ENCODE measurements at places on chromosomes 6 and 20. TPM values are rescaled to one million over a fixed set of nuclear protein-coding genes. Genes with fewer than 3 reads are reported as not detected.

DNA sequence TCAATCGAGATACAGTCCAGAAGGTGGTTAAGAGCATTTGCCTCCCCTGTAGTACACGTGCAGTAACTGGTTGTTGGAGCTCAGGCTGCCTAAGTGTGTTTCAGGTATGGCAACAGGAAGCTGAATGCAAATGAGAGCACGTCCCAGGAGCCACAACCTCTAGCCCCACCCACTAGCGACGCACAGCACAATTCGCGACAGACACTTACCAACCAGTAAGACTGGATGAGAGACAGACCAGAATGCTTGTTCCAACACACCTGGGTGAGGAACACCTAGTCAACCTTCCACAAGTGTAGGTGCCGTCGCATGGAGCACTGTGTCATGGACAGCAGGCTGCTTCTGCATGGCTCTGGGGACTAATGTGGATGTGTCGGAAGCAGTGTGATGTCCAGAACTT is 7.2 kb upstream of the SERPINB1 start:
- no peak for DNase-seq

DNA sequence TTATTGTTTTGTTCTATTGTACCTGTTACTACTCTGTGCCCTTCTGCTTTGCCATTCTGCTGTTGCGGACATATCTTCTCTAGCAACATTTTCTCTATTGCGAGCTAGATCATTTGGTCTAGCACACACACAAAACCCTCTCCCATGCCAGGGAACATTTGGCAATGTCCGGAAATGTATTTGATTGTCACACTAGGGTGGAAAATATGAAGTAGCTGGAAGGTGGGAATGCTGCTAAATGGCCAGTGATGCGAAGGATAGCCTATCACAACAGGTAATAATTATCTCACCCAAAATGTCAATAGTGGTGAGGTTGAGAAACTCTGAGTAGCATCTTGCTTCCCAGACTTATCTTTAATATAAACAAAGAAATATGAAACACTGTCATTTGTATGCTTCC is 331.9 kb downstream of the HTR1B start:
- DNase-seq: no peak

GRCh38 chr6:110348961-110349690 is 9.0 kb downstream of the METTL24 start:
- no peak for DNase-seq

UNC93A gene
- not detected for total RNA-seq

Measured in omental fat pad (tissue), 4 donors.